Activated CD4-positive, alpha-beta T cell treated with anti-CD3 and anti-CD28 coated beads, Interleukin-2, Interleukin-6, amounts not matched to agents 100 ng/mL and 50 ng/mL, durations not matched to agents 16 hours and 8 hours (primary cell): ENCODE measurements at places on chromosomes 3 and 15.

GRCh38 chr3:128232376-128233178 lies 79.3 kb downstream of the EEFSEC start:
- no peak for DNase-seq

DNA sequence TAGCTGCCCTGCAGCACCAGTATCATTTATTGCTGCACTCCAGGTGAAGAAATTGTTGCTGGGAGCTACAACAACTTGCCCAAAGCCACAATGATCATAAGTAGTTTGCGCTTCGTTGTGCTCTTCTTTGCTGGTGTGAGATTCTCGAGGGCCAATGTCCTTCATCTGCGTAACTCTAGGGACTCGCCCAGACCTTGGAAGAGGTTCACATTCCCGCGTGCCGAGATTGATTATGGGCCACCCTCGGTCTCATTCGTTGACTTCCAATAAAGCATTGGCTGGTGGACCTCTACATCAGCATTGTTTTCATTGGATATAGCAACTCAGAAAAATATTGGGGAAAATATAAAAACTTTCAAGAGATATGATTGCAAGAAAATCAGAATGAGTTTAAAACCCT lies 423 bp upstream of the PHLDB2 start:
- no peak for DNase-seq

GRCh38 chr3:38102444-38102814 lies 34.5 kb downstream of the ACAA1 start:
- no peak for DNase-seq

- no peak for DNase-seq
Measured at GRCh38 chr3:130345487-130346079, at the start of gene COL6A5. Gene COL6A5 (plus strand): TSS chr3:130345672. CDS start chr3:130373639, 27,967 bp downstream.

GRCh38 chr15:85397151-85397550 lies 16.7 kb downstream of the AKAP13 start:
- no peak for DNase-seq

DNA sequence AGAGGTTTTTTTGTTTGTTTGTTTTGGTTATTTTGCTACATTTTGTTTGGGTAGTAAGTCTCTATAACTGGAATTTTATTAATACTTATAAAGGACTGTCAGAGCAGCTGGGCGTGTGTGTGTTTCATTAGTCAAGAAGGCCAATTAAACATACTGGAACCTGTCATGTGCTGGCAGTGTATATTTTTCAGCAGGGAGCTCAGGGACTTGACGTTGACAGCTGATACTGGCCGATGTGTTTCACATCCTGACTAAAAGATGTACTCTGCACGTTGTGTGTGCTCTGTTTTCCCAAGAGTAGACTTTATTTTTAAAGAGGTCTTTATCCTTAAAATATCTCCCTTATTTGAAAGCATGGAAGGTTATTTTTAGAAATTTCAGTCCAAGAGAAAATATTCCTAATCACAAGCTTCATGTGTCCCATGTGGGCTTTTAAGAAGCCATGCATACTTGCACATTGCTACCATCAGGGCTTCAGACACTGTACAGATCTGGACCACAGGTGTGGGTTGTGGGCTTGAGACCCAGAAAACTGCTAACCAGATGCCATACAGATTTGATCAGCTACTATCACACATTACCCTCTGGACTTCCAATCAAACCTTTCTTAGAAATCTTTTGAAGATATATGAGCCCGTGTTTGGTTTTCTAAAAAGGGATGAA lies 135.9 kb downstream of the FEZF2 start:
- DNase-seq, result no peak

DNA sequence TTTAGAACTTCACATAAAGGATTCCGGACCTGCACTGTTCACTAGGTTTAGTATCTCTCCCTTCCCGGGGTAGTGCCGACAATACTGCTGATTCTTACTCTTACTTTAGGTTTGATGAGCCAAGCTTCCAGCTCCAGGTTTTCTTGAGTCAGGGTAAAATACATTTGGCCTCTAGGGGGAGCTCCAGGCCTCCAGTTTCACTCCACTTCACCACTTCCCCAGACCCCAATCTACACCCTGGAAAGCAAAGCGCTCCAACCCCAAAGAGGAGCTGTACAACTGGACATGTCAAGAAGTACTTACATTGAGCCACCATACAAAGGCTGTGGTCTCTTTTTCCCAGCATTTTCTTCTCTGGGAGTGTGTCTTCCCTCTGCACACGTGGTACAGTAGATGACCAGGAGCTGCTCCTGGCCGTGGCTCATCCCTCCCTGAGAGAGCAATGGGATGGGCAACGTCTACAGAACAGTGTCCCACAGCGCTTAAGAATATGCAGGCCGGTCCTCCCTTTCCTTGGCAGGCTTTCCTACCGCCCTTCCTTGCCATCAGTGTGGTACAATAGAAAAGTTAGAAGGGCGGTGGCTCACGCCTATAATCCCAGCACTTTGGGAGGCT lies 93.9 kb upstream of the CCDC80 start:
- DNase-seq, result peak; percentile 83

GRCh38 chr15:44710236-44711095 lies 657 bp downstream of the PATL2 start:
- DNase-seq, result peak; percentile 68

DNA sequence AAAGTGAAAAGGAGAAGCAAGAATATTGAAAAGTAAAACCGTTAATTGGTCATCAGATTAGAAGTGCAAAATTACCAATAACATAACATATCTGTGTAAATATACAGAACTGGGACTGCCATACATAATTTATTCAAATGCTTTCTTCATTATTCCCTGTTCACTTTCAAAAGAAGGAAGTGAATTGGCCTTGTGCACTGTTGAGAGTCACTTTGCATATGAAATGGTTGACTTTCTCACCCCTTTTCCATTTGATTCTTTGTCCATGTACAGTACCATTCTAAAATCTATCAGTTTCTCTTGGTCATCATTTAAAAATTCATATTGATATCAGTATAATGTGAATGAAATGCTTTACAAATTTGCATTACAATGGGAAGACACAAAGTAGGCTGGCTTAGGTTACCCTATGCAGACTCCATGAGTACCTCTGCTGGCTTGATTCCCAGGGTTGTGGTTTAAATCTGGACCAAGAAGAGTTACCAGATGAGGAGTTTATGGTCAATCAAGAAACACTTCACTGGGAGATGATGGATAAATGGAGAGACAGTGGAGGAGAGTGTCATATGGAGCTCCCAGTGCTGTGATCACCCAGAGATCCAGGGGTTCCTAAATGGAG lies 210.9 kb upstream of the TOPAZ1 start:
- DNase-seq, result no peak

DNA sequence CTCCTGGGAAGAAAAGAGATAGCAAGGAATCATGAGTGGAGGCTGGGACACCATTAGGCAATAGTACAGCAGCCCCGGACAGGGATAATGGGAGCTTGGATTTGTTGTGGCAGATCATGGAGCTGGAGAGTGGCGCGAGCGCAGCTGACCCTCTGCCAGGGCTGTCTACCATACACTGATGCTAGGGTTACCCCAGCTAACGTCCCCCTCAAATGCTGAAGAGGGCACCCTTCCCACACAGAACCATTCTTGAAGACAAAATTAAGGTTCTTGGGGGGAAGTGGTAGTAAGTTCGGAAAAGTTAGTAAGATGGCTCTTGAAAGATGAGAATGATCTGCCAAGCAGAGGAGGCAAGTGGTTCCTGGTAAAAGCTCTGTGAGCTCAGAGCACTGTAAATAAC lies 61.1 kb downstream of the ST3GAL6 start:
- no peak for DNase-seq

- no peak for DNase-seq
Measured at GRCh38 chr15:41945221-41945620, 27.1 kb downstream of the EHD4 start.

DNA sequence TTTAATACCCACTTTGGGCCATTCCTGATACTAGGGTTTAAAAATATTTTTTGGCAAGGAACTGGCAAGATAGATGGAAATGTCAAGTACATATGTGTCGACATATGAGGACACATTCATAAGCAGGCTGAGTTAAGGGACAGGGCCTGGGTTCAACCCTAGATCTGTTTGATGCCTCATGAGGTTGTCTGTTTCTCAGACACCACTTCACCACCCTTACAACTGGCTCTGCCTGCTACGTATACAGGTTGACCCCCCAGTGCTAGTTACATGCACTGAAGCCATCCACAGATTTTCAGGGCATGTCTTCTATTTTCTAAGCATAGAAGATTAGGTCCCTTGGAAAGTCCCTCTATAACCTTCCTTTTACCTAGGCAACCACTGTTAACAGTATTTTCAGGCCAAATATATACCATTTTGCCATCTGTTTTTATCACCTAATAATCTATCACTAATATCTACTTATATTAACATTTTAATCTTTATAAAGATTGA lies 296.7 kb downstream of the PLCL2 start:
- no peak for DNase-seq

DNA sequence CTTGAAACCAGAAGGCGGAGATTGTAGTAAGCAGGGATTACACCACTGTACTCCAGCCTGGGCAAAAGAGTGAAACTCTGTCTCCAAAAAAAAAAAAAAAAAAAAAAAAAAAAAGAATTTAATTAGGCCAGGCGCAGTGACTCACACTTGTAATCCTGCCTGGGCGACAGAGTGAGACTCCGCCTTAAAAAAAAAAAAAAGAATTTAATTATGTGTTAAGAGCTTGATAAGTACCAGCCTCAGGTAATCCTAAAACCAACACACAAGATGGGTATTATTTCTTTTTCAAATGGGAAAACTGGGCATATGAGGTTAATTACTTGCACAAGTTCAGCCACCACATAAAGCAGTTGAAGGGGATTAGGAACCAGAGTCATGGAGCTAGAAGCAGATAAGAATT lies 49.0 kb downstream of the PBRM1 start:
- DNase-seq, result no peak

DNA sequence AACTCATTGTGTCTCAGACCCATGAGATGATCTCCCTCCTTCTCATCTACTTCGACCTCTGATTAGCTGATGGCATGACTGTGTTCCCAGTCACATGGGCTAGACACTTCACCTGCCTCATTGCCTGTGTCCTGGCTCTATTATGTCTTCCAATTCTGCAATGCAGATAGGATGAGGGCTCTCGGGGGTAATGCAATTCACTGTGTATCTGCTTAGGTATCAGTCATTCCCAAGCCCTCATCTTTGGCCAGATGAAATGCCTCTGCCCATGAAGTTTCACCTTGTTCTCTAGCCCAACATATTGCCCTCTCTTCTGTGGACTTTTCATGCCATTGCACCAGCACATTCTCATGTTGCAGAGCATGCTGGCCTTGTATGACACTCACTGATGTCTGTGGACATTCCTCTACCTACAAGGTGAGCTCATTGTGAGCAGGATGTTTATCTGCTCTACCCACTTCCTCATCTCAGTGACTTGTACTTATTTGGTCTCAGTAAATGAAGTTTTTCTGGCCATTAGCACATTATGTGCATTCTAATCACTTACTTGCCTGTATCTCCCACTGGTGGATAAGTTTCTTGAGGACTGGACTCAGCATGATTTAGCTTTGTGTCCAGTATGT lies 32.3 kb downstream of the MOBP start:
- DNase-seq, result no peak

GRCh38 chr3:128950223-128950938 lies 43.5 kb downstream of the CFAP92 start:
- DNase-seq, result no peak

DNA sequence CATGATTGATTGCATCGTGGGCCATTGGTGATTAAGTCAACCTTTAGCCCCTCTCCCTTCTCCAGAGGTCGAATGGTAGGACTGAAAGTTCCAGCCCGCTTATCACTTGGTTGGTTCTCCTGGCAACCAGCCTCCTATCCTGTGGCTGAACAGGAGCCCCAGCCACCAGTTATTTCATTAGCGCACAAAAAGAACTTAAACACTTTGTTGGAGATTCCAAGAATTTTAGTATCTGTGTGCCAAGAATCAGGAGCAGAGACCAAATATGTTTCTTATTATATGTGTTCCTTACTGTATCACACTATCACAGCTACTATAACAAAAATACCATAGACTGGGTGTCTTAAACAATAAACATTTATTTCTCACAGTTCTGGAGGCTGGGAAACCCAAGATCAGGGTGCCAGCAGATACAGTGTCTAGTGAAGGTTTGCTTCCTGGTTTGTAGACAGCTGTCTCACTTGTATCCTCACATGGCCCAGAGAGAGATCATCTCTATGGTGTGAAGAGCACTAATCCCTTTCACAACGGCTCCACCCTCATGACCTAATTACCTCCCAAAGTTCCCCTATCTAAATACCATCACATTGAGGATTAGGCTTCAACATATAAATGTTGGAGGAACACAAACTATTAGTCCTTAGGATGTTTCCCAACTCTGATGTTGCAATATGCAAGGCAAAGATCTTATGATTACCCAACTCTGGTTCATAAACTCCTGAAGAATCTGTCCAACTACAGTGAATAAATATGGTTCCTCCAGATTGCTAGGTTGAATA lies 30.5 kb upstream of the APH1B start:
- DNase-seq, result no peak

DNA sequence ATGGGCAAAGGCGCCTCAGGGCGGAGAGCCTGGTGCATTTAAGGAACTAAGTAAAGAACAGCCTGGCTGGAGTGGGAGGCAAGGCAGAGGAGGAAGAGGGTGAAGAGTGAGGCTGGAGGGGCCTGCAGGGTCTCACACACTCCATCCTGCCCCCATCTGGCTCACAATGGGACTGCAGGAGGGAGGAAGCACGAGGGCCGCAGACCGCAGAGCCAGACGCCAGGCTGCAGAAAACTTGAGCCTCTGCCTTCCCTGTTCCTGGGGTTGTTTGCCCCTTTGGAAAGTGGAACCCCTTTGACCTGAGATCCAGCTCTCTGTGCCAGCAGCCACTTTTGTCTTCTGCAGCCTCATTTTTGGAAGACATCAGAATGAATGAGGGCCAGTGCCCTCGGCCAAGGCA lies 138.0 kb downstream of the SRGAP3 start:
- no peak for DNase-seq

GRCh38 chr15:60255390-60255789 lies 142.4 kb downstream of the ANXA2 start:
- DNase-seq, result peak; percentile 89

- DNase-seq, result no peak
Measured at GRCh38 chr15:92098869-92099268, 245.4 kb downstream of the SLCO3A1 start.

DNA sequence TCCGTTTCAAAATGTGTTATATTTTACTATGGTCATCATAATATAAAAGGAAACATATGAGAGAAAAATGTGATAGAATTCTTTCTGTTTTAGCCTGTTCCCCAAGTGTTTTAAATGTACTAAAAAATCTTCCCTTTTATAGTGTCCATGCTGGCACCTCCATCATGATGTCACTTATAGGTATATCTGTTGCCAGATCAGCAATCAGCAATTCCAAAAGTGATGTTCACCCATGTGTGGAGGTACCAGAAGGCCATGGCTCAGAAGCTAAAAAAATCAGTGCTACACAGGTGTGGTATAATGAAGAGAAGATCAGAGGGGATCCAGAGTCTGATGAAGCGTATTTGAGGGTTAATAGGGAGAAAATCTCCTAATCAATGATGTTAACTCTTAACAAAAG lies 1.1 kb upstream of the GPR15 start:
- no peak for DNase-seq
